GM12864 (cell line): ENCODE measurements at places on chromosomes 6 and 20.

- no peak for DNase-seq
These were observed 32.7 kb upstream of the CCND3 start for GRCh38 chr6:41974281-41974825.

- no peak for DNase-seq
These were observed 177.6 kb downstream of the UST start for GRCh38 chr6:148924226-148925012.

GRCh38 chr20:18224968-18225568 is 63.3 kb upstream of the ZNF133 start:
- no peak for DNase-seq

- DNase-seq: no peak
These were observed 48.0 kb downstream of the MAPK14 start for GRCh38 chr6:36075656-36076055.

GRCh38 chr6:17015144-17015543 is 86.7 kb upstream of the STMND1 start:
- peak; percentile 18 for DNase-seq

DNA sequence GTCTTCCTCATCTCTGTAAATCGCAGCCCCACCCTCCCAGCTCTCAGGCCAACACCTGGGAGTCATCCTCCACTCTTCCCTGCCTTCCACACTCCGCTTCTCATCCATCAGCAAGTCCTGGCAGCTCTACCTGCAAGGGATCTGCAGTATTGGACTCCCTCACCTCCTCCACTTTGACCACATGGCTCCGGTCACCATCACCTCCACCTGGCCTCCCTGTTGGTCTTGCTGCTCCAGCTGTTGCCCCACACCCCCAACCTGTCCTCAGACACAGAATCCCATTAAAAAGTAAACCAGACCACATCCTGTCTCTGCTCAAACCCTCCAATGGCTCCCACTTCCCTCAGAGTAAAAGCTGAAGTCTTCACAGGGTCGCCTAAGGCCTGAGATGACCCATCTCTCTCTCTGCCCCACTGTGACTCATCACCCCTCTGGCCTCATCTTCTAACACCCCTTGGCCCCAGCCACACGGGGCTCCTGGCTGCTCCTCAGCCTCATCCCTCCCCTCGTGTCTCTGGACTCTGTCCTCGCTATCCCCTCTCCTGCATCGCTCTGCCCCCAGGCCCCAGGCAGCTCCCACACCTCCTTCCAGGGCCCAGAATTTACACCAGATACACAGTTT is 185.1 kb upstream of the SULF2 start:
- no peak for DNase-seq

GRCh38 chr20:21693322-21693721 is 12.1 kb upstream of the PAX1 start:
- no peak for DNase-seq

- DNase-seq: no peak
These were observed at the start of gene ID4 for GRCh38 chr6:19836799-19837510. Gene ID4 (plus strand): TSS chr6:19837370. CDS start chr6:19837755, 385 bp downstream.

DNA sequence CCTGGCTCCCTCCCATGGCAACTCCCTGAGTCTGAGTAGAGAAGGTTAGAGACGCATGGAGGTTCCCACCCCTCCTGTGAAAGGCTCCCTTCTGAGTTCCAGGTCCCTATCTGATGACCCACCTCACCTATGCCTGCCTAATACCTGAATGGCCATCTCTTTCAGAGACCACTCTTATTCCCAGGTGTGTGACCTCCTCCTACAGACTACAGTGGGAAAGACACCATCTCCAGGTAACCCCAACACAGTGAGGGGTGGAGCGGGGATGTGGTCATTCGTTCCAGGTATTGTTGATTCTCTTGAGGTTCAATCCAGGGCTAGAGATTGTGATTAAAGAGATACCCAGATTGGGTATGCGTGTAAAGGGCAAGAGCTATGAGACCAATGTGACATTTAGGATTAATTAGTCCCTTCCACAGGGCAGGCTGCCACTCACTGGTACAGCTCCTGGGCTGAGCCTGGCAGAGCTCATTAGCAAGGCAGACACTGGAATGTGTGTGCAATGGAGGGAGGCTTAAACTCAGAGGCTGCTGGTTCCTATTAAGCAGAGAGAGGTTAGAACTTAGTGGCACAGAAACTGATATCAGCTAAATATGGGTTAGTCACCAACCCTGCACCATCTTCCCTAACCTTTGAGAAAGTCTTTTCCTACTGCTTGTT is 46.5 kb upstream of the IER3 start:
- no peak for DNase-seq

DNA sequence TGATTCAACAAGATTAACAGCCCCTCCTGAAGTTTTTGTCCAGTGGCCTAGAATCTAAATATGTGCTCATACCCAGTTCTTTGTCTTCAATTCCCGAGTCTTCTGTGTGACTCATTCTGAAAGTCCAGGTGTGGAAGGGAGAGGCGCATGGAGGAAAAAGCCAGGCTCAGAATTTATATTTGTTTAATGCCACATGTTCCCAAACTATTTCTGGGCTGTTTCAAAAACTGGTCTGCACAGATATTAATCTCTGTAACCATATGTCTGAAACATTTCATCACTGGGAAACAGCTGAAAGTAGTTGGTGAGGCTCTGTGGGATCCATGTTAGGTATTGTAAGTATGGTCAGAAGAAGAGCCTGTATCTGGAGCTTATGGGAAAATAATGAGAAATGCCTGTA is 266.0 kb downstream of the PAX1 start:
- DNase-seq: no peak

- no peak for DNase-seq
These were observed 170.9 kb downstream of the KLHL32 start for GRCh38 chr6:97095311-97095850.

GRCh38 chr6:70625436-70625835 is 42.2 kb upstream of the SMAP1 start:
- no peak for DNase-seq

GRCh38 chr20:43681991-43682410 is 15.1 kb downstream of the MYBL2 start:
- peak; percentile 98 for DNase-seq

DNA sequence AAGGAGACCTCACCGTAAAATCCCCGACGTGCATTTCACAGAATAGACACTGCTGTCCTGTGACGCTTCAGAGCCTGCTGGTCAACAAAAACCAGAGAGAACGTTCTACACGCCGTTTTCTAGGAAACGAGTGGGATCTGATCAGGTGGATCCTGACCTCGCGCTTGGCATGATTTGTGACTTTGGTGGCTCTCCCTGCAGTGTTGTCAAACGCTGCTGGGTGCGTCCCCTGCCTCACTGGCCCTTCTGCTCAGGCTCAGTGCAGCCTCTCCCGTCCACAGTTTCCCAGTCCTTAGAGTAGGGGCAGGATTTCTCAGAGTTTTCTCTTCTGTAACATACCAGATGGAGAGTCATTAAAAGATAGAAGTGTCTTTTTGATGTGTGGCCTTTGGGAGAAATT is 27.6 kb upstream of the IRF4 start:
- DNase-seq: no peak

DNA sequence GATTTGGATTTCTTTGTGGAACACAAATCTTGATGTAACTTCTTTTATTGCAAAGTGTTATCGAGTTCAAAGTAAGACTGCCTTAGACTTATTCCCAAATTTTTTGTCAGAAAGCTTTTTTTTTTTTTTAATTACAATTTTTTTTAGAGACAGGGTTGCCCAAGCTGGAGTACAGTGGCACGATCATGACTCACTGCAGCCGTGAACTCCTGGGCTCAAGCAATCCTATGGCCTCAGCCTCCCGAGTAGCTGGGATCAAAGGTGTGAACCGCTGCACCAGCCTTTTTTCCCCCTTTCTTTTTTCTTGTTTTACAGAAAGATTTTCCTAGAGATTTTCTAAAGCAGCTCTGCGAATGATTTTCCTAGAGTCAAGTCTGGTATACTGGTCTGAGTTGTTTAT is 2.8 kb downstream of the RIOK1 start:
- no peak for DNase-seq

DNA sequence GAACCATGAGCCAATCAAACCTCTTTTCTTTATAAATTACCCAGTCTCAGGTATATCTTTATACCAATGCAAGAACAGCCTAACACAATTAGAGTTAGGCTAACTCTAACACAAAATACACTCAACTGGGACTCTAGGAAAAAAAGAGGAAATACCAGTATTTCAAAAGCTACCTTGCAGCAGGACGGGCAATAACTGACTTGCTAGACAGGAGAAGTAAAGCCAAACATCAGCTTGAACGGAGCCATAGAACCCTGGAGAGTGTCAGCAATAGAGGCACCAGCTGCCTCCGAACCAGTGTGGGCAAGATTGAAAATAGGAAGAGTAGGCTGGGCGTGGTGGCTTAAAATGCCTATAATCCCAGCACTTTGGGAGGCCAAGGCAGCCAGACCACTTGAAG is 162.0 kb upstream of the SOX4 start:
- no peak for DNase-seq

- DNase-seq: no peak
These were observed 13.7 kb downstream of the EXOC2 start for GRCh38 chr6:679282-679681.

DNA sequence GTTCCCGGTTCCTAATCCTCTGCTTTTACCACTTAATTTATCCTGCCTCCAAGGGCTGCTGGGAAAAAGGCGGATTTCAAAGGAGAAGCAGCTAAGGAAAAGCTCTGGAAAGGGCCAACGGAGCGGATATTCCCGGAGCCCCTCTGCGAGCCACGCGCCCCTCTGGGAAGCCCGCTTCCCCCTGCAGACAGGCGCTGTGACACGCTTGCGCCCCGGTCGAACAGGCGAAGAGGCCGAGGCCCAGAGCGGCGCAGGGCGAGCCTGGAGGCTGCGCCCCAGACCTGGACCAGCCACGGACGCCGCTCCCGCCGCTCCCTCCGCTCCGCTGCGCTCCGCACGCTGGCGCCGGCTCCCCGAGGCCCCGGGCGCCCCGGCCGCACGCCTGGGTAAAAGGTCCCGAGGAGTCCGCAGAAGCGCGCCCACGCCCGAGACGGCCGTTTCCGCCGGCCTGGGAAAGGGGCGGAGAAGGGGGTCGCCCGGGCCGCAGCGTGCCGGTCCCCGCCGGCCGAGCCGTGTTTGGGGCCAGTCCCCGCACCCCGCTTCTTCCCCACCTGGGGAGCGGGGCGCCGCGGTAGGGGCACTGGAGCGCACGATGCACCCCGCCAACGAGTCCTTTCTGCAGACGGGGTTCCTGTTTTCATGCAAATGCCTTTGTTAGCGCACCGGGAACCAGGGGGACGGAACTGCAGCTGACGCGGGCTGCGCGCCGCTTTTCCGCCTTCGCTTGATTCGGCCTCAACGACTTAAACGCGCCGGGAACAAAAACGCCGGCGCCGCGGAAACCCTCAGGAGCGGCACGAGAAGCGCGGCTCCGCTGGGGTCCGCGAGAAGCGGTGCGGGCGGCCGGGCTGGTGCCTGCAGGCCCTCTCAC is 91.9 kb upstream of the SIRPA start:
- peak; percentile 51 for DNase-seq

DNA sequence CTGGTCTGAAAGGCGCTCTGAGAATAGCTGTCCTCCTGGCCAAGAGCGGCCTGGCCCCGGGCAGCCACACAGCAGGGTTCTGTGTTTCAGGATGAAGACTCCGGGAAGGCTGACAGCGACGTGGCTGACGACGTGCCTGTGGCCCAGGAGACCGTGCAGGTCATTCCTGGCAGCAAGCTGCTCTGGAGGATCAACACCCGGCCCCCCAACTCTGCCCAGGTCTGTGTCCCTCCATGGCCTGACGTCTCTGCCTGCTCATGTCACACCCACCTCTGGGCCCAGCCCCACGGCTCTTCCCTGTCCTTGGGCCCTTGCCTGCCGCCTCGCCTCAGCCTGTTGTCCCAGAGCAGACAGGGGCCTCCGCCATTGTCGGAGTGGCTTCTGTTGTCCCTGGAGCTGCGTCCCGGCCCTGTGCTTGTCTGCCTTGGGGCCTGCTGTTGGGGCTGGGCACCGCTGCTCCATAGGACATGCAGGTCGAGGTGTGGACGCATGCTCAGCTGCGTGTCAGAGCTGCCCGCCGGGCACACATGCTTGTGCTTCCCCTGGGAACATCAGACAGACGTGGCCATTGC is 16.2 kb upstream of the ADRM1 start:
- DNase-seq: no peak

DNA sequence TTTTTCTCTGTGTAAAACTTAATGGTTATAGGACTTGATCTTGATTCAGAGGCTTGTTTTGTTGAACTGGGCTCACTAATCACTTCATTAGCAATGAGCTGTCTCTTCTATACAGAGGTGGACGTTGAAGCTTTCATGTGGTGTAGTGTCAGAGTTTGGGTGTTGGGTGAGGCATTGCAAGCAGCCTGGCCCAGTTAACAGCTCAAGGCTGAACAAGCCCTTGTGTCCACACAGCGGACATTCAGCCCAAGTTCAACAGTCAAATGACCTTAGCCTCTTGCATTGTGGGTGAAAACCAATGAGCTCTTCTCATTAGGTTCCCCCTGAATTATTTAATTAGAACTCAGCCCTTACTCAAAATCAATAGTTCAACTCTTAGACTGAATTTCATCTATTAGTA is 12.5 kb downstream of the COL10A1 start:
- no peak for DNase-seq

- no peak for DNase-seq
These were observed 82.5 kb upstream of the CCDC28A start for GRCh38 chr6:138690975-138691594.

- no peak for DNase-seq
These were observed 268.1 kb downstream of the UST start for GRCh38 chr6:149014631-149015534.

GRCh38 chr6:139262519-139263300 is 29.1 kb downstream of the TXLNB start:
- DNase-seq: peak; percentile 67
